ENCODE measurements at places on chromosomes 5 and 9. TPM values are rescaled to one million over a fixed set of nuclear protein-coding genes. Genes with fewer than 3 reads are reported as not detected.

DNA sequence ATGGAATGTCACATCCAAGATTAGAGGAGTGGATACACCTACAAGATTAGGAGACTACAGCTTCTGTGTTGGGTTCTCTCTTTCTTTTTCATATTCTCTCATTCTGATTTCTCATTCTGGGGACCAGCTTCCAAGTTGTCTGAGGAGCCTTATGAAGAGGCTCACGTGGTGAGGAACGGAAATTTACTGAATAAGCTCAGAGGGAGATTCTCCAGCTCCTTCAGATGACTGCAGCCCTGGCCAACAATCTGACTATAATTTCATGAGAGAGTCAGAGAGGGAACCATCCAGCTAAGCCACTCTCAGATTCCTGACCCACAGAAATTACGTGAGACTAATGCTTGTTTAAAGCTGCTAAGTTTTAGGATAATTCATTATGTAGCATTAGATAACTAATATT, 27.1 kb upstream of the TENT2 start:
- H3K36me3 ChIP-seq: no peaks in the 10 kb centered on the region
- no peaks in the 10 kb centered on the region for H3K27me3 ChIP-seq
- no peak overlapping the region for H3K27ac ChIP-seq
- no peak overlapping the region for H3K4me3 ChIP-seq

DNA sequence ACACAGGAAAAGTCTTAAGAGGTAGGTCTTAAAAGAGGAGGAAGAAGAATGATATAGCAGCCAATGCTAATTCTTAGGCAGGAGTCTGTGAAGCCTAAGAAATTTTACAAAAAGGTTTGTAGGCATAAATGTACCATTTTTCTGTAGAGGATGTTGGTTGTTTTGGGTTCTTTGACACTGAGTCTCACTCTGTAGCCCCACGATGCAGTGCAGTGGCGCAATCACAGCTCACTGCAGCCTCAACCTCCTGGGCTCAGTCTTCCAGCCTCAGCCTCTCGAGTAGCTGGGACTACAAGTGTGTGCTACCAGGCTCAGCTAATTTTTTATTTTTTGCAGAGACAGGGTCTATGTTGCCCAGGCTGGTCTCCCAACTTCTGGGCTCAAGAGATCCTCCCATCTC, 37.7 kb upstream of the RNF38 start:
- H3K4me3 ChIP-seq: no peak overlapping the region
- no peaks in the 10 kb centered on the region for H3K27me3 ChIP-seq
- H3K27ac ChIP-seq: no peak overlapping the region

DNA sequence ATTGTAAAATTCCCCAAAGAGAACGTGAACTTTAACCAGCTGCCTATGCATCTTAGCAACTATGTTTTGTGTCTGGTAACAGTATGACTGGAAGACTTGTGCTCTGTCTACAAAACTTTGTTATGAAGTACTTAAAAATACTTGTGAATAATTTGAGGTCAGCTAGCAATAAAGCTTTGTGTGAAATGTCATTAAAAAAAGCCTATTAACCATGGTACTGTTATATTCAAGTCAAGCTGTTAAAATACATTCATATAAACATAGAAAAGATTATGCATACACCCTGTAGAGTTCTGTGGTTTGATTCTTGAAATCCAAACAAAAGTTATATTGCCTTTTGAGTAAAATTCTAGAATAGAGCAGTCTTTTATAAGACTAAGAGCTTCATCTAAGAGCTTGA, 60.1 kb downstream of the VCAN start:
- no peaks in the 10 kb centered on the region for H3K27me3 ChIP-seq
- H3K4me1 ChIP-seq: no peaks in the 10 kb centered on the region

GRCh38 chr9:121975801-121976277, 117.3 kb downstream of the TTLL11 start:
- no peak overlapping the region for H3K4me3 ChIP-seq
- no peaks in the 10 kb centered on the region for H3K4me1 ChIP-seq
- no peaks in the 10 kb centered on the region for H3K27me3 ChIP-seq
- no peak for DNase-seq
- H3K36me3 ChIP-seq: no peaks in the 10 kb centered on the region

GRCh38 chr9:12775679-12776512, 1.1 kb downstream of the LURAP1L start:
- H3K4me3 ChIP-seq: peak overlapping the region; percentile 84
- H3K27ac ChIP-seq: peak overlapping the region; percentile 92
- peaks cover 12% of the 10 kb centered on the region for H3K4me1 ChIP-seq
- no peaks in the 10 kb centered on the region for H3K36me3 ChIP-seq
- peak; percentile 38 for DNase-seq

GRCh38 chr9:131253891-131254491, 22.3 kb downstream of the FAM78A start:
- H3K27ac ChIP-seq: no peak overlapping the region
- H3K4me3 ChIP-seq: no peak overlapping the region
- no peaks in the 10 kb centered on the region for H3K4me1 ChIP-seq
- H3K36me3 ChIP-seq: no peaks in the 10 kb centered on the region
- H3K27me3 ChIP-seq: no peaks in the 10 kb centered on the region

DNA sequence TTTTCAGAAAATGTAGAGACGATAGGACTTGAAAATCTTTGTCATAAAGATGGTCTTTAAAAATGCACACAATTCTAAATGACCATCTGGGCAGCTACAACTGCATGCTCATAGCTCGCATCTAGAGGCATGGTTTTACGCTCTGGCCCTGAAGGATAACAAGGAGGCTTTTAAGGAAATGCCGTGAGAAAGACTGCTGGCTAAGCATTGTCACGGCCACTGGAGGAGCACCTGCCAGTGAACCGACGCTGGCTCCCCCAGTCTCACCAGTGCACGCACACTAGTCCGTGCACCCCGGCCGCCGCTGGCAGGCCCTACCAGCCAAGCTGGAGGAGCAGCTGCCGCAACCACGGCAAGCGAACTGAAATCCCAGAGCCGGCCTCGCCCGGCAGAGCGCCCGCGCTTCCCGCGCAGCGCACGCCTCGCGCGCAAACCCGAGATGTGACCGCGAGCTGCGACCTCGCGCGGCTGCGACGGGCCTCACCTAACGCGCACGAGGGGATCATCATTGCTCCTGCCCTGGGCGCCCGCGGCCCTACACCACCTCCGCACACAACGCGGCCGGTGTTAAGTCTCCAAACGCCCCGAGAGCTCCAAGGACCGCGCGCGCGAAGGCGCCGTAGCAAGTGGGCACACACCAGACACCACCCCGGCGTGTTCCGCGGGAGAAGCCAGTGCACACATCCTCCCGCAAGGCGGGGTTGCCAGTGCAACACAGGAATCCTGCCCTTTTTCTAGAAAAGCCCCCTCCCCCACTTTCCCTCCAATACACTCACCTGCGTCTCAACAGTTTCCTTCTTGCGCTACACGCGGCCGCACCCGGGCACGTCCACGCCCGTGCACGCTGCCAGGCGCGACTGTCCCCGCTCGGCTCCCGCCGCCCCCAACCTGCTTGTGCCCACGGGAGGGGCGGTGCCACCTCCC, 5.3 kb downstream of the ELAVL2 start:
- no peaks in the 10 kb centered on the region for H3K36me3 ChIP-seq
- no peak for DNase-seq
- H3K27ac ChIP-seq: no peak overlapping the region
- H3K4me3 ChIP-seq: peak overlapping the region; percentile 2

GRCh38 chr9:97480749-97481148, 20.7 kb upstream of the TMOD1 start:
- no peaks in the 10 kb centered on the region for H3K36me3 ChIP-seq
- DNase-seq: no peak
- H3K27ac ChIP-seq: no peak overlapping the region
- no peak overlapping the region for H3K4me3 ChIP-seq
- no peaks in the 10 kb centered on the region for H3K4me1 ChIP-seq
- H3K27me3 ChIP-seq: no peaks in the 10 kb centered on the region

DNA sequence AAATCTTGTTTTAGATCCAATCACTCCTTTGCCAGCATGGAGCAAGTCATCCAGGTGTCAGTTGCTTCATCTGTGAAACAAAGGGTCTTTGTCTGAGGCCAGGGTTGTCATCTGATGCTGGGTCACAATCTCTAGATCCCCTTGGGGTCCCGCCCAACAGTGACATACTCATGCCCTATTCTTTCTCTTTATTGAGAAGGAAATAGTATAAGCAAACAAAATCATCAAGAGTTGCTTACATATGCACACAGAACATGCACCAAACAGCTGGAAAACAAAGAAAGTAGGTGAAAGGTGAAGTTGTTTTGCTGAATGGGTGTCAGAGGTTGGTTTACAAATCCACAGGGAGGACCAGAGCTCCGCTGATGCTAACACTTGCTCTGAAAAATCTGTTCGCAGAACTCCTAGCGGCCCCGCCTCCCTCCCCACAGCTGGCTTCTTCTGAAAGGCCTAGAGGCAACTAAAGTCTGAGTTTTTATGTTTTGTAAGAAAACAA, 106.1 kb upstream of the SLC44A1 start:
- no peaks in the 10 kb centered on the region for H3K36me3 ChIP-seq
- no peak overlapping the region for H3K4me3 ChIP-seq
- DNase-seq: no peak
- no peak overlapping the region for H3K27ac ChIP-seq

- H3K27ac ChIP-seq: no peak overlapping the region
- no peaks in the 10 kb centered on the region for H3K36me3 ChIP-seq
- no peaks in the 10 kb centered on the region for H3K27me3 ChIP-seq
- DNase-seq: no peak
Observed at GRCh38 chr5:171641891-171642290, 143.7 kb upstream of the SMIM23 start.

DNA sequence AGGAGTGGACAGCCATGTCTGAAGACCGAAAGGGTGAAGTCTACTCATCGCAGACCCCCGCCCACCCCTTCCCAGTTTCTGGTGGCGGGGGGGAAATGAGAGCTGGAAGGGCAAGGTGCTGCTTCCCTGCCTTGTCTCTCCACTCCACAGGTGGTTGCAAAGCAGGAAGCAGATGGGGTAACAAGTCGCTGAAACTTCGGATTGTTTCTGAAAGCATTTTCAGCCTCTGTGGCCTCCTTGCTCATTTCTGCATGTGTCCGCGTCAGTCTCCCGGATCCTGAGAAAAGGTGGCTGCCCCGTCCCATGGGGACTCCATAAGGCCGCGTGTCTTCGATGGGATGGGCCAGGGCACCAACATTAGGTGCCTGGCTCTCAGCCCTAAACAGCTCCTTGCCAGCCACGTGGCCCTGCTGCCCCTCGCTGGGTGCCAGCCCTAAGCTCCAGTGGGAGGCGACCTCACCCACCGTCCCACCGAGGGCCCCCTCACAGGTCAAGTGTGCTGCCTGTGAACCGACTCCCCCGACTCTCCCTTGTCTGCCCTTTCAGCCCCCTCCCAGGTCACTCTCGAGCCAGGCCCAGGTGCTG, 971 bp downstream of the PHYKPL start:
- no peaks in the 10 kb centered on the region for H3K36me3 ChIP-seq
- no peak for DNase-seq
- H3K4me1 ChIP-seq: no peaks in the 10 kb centered on the region
- H3K27me3 ChIP-seq: no peaks in the 10 kb centered on the region
- H3K4me3 ChIP-seq: peak overlapping the region; percentile 66

GRCh38 chr5:72291601-72292000, 28.4 kb downstream of the MRPS27 start:
- no peaks in the 10 kb centered on the region for H3K27me3 ChIP-seq
- no peak overlapping the region for H3K27ac ChIP-seq
- no peaks in the 10 kb centered on the region for H3K4me1 ChIP-seq
- no peaks in the 10 kb centered on the region for H3K36me3 ChIP-seq
- no peak for DNase-seq

DNA sequence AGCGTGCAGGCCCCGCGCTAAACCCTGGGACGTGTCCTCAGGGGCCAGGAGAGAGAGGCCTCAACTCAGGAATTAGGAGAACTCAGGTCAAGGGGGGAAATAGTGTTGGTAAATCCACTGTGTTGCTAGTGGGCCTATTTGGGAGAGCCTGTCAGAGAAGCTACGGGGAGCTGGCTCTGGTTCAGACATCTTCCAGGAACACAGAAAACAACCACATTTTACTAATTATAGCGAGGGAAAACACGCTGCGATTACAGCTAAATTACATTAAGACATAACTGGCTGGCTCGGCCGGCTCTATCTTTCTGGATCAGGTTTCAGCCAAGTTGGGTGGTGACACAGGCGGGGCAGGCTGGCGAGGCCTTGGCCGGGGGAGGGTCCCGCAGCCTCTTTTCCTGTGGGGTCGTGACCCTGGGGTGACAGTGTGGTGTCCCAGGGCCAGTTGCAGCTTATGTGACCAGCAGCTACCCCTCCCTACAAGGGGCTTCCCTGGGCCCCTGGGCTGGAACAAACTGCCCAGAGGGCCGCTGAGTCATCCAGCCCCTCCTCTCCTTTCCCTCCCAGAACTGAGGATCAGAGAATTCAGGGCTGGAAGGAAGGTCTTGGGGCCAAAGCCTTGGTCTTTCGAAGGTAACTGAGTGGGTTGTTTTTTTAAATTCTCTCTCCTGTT, 75.1 kb downstream of the FGF18 start:
- no peak overlapping the region for H3K4me3 ChIP-seq
- no peaks in the 10 kb centered on the region for H3K27me3 ChIP-seq
- no peaks in the 10 kb centered on the region for H3K36me3 ChIP-seq
- H3K27ac ChIP-seq: peak overlapping the region; percentile 90
- DNase-seq: peak; percentile 89

- H3K4me3 ChIP-seq: no peak overlapping the region
- peaks cover 33% of the 10 kb centered on the region for H3K27me3 ChIP-seq
- no peaks in the 10 kb centered on the region for H3K4me1 ChIP-seq
- no peak overlapping the region for H3K27ac ChIP-seq
- no peak for DNase-seq
- H3K36me3 ChIP-seq: no peaks in the 10 kb centered on the region
Observed at GRCh38 chr5:88683506-88684135, 199.4 kb downstream of the MEF2C start.

DNA sequence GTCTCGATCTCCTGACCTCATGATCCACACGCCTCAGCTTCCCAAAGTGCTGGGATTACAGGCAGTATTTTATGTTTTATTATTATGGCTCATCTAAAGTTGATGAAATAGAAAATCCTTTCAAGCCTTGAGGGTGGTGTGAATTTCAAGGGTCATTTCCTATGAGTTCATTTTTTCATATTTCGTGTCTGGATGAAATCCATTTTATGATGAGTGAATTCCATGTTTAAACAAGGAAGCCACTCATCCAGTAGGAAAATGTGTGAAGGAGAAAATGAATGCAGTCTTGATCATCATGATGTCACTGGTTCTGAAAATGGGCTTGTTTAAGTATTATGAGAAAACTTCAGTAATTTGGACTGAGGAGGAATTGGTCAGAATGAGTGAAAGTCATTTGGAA, 74.6 kb upstream of the ZSWIM6 start:
- H3K4me1 ChIP-seq: no peaks in the 10 kb centered on the region
- no peak overlapping the region for H3K27ac ChIP-seq
- H3K4me3 ChIP-seq: no peak overlapping the region
- no peak for DNase-seq
- no peaks in the 10 kb centered on the region for H3K27me3 ChIP-seq

PCDH1 gene
- 46.7 TPM for total RNA-seq

TEX48 gene
- not detected for total RNA-seq

C5orf34 gene
- total RNA-seq: 1.6 TPM

HAVCR2 gene
- 5.5 TPM for total RNA-seq

PRKAA1 gene
- 82.4 TPM for total RNA-seq
